ENCODE measurements at places on chromosomes 7 and 10.

GRCh38 chr10:61138708-61139591, 195.0 kb upstream of the RHOBTB1 start:
- DNase-seq = no peak

GRCh38 chr7:8761731-8762130, 328.3 kb downstream of the NXPH1 start:
- DNase-seq = no peak

- DNase-seq = no peak
These were observed 37.3 kb downstream of the DNAH11 start for GRCh38 chr7:21580073-21580521.

DNA sequence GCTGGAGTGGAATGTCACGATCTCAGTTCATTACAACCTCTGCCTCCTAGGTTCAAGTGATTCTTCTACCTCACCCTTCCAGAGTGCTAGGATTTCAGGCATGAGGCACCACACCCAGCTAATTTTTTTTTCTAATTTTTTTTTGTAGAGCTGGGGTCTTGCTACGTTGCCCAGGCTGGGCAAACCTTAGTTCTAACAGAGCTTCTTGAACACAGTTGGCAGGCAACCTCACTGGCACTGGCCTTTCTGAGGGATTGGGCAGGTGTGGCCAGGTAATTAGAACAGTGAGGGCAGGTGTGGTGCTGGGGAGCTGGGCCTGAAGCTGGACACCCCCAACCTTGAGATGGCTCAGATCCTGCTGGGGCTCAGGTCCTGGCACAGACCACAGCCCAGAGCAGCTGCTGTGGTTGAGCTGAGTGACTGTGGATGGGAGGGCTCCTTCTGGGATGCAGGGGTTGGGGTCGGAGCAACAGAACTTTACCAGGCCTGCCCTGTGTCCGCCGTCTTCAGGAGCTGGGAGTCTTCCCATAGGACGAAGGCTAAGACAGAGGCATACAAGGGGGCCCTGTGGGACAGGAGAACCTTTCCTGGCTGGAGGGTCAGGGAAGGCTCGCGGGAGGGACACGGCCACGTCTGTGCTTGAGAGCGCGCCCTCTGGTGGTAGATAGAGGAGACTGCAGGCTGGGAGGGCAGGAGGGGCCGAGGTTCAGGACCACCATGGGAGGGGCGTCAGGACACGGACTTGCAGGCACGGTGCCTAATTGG, 48.2 kb downstream of the COL26A1 start:
- DNase-seq = peak; percentile 17

- DNase-seq = no peak
These were observed 200.0 kb downstream of the XPNPEP1 start for GRCh38 chr10:109723305-109723704.

- no peak for DNase-seq
These were observed 831.1 kb upstream of the C7orf33 start for GRCh38 chr7:147759327-147759943.

All from activated T-cell treated with anti-CD3 and anti-CD28 coated beads for 4 hours (primary cell).